ENCODE measurements at places on chromosomes 12 and 14.

DNA sequence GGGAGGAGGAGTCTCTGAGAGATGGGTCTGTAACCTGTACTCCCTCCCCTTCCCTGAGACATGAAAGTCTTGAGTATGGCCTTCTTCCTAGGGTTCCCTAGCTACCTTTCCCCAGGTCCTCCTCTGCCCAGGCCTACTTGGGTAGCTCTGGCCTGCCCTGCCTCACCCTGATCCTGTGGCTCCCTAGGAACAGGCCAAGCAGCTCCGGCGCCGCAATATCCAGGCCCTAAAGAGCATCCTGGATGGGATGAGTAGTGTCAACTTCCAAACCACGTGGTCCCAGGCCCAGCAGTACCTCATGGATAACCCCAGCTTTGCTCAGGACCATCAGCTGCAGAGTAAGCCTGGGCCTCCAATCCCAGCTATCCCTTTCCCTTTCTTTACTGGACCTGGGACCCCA is 12.3 kb downstream of the PRPF40B start:
- DNase-seq, result no peak

GRCh38 chr14:62916551-62916950 is 128.7 kb downstream of the KCNH5 start:
- DNase-seq, result no peak

- DNase-seq, result no peak
These were observed 42.8 kb upstream of the CORO1C start for GRCh38 chr12:108773798-108774788.

- no peak for DNase-seq
These were observed 2.8 kb downstream of the TMEM179 start for GRCh38 chr14:104601786-104602185.

- no peak for DNase-seq
These were observed 446.5 kb downstream of the ADAMTS20 start for GRCh38 chr12:43105426-43105981.

Measured in H1 (cell line).